ENCODE measurements at places on chromosomes 11 and 22. TPM values are rescaled to one million over a fixed set of nuclear protein-coding genes. Genes with fewer than 3 reads are reported as not detected.
A peak's percentile ranks its signal among the peaks of the same experiment; 100 is the strongest.

FAT3 gene
- 9.2 TPM for total RNA-seq

THY1 gene
- total RNA-seq: 6.8 TPM

- no peak for DNase-seq
Observed at GRCh38 chr11:46339816-46340215, 7.4 kb upstream of the DGKZ start.

GRCh38 chr11:118338637-118339061 is 3.9 kb downstream of the CD3D start:
- no peak for DNase-seq

GRCh38 chr11:67374571-67375281 is 1.3 kb upstream of the CLCF1 start:
- DNase-seq: no peak

DNA sequence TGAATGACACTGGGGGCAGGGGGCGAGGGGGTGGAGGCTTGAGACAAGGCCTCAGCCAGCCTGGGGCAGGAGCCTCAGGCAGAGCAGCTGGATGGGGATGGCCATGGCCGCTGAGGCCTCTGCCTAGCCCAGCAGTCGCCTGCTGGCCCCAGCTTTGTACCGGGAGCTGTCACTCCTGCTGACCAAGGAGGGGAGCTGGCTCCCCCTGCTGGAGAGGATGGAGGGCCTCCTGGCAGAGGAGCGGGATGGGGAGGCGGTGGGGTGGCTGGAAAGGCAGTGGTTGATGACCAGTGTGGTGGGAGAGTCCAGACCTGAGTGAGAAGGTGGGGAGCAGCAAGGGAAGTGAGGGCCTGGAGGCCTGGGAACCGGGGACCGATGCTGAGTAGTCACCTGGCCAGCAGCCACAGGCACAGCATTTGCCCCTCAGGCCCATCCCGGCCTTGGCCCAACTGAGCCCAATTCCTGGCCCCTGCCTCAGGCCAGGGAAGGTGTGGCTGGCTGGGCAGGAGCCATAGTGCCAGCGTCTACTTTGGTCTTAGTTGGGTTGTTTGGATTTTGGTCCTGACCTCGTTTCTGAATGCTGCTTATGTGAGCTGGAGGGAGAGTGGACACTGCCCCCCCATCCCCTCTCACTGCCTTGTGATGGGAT is 6.0 kb upstream of the SUSD2 start:
- DNase-seq: peak; percentile 92

GRCh38 chr22:49979587-49980264 is 19.2 kb downstream of the PIM3 start:
- DNase-seq: peak; percentile 73

- no peak for DNase-seq
Observed at GRCh38 chr11:43578346-43579170, 102.0 kb upstream of the HSD17B12 start.

DNA sequence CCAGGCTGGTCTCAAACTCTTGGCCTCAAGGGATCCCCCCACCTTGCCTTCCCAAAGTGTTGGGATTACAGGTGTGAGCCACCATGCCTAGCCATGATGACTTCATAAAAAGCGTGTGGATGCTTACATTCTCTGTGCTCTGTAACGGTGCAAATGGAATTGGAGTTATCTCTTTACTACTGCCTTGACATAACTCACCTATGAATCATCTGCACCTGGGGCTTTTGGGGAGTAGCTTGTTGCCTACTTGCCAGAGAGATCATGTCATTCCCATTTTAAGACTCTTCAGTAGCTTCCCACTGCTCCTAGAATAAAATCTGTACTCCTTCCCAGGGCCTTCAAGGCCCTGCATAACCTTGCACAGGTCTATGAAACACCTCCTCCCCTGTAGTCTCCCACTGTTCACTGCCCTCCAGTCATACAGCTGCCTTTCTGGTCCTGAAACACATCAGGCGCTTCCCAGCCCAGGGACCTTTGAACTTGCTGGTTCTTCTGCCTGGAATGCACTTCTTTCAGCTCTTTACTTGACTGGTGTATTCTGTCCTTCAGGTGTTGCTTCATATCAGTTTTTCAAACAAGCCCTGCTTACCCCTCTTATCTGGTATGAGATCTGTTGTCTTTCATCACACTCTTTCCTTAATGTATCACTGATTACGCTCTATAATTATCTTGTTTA is 19.6 kb upstream of the MOGAT2 start:
- DNase-seq: no peak

- DNase-seq: no peak
Observed at GRCh38 chr22:29307596-29308147, 1.2 kb downstream of the GAS2L1 start.
